ENCODE measurements at places on chromosomes 16 and 17.

- no peak for DNase-seq
Measured at GRCh38 chr16:82005027-82005830, 6.0 kb downstream of the SDR42E1 start.

- no peak for DNase-seq
Measured at GRCh38 chr17:79790805-79791734, 5.8 kb downstream of the CBX8 start.

- no peak for DNase-seq
Measured at GRCh38 chr16:19227643-19228042, 57.9 kb upstream of the CLEC19A start.

- DNase-seq, result no peak
Measured at GRCh38 chr17:32123782-32124181, 18.5 kb upstream of the RHOT1 start.

DNA sequence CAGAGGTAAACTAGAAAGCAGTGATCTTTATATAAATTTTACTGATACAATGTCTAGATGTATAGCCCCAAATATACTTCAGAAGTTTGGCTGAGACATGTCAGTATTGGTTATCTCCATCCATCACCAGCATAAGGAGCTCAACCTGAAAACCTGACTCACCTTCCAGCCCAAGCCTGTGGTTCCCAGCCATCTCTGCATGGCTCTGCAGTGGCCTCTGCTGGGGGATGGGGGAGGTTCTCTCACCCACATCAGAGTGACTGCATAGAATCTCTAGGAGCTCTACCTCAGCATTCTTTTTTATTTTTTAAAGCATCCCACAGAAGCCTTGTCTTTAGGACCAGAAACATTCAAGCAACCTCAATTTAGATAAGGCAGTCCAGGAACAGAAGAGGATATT is 27.3 kb downstream of the USP7 start:
- peak; percentile 72 for DNase-seq

GRCh38 chr16:19179546-19180490 is 11.8 kb downstream of the SYT17 start:
- DNase-seq, result peak; percentile 27
